ENCODE measurements at places on chromosomes 7 and 10.
A peak's percentile ranks its signal among the peaks of the same experiment; 100 is the strongest.

DNA sequence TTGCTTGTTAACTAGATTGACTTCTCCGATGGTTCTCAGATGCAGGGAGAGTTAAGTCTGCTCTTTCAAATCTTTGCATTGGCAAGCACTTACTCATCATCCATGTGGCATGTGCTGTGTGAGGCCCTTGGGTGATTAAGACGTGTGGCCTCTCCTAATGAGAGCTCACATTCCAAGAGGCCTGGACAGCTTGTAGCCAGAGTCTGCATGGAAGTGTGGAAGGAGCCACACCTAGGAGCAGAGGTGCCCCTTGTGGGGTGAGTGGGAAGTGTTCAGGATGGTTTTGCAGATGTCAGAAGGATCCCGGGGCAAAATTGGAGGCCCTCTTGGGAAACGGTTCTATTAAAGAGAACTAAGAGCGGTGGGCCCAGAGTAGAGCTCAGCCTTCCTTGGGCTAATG, 225.9 kb downstream of the PAXIP1 start:
- DNase-seq = peak; percentile 5

DNA sequence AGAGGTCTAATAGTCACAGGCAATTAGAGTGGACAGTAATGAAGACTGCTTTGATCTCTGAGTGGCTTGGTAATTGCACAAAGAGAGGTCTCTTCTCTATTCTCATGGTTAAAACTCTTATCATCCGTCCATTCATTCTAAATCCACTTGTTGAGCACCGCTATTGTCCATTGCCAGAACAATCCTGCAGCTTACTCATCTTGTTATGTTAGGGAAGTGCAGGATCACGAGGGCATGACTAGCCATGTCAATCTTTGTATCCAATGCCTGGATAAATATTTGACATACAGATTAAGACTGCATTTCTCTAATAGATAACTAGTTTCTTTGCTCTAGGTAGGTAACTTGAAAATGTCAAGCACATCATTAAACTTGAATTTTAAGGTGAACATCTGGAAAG, 14.9 kb downstream of the SFTPD start:
- no peak for DNase-seq

DNA sequence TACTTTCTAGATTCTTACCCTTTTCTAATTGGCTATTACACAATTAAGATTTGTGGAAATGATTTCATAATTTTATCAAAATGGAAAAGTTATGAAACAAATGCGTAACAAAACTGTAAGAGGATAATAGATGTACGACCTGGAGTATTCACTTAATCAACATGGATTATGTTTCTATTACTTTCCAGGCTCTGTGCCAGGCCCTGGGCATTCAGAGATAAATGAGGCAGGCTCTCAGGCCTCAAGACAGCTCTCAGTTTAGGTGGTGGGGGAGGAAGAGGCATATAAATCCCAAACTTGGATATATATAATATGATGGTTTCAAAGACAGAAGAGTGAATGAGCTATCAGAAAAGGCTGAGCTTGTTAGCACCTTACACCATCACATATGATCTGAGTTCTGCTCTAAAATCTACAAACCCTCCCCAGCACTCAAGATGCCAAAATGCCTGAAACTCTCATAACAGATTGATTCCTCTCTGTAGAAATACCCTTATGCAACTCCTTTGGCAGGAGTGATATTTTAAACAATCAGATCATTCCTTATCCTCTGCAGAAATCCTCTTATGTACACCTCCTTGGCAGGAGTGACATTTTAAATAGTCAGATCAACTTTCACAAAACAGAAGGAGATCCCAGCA, 42.5 kb downstream of the ACBD5 start:
- no peak for DNase-seq

- DNase-seq = no peak
Observed at GRCh38 chr10:68237173-68237572, 5.3 kb upstream of the ATOH7 start.

DNA sequence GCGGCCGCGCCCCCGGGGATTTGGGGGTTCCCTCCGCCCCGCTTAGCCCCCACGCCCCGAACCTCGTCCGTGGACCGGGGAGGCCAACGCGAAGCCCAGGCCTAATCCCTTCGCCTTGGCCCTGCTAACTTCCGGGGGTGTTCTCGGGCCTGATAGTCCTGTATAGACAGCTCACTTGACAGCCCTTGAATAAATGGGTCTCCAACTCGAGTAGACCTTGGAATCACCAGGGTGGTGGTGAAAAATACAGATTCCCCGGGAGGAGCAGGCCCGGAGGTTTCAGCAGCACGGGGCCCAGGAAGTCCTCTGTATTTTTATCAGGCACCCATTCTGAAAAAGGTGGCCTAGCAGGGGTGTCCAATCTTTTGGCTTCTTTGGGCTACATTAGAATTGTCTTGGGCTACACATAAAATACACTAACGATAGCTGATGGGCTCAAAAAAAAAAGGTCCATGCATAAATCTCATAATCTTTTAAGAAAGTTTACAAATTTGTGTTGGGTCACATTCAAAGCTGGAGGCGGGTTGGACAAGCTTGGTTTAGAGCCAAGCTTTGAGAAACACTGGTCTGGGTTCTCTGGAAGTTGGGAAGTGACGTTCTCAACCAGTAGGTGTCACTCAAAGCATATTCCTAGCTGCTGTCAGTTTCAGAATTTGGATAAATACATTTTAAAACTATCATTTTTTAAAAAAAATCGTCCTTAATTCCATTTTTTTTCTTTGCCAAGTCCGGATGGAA, 221.7 kb downstream of the PHTF2 start:
- peak; percentile 67 for DNase-seq

DNA sequence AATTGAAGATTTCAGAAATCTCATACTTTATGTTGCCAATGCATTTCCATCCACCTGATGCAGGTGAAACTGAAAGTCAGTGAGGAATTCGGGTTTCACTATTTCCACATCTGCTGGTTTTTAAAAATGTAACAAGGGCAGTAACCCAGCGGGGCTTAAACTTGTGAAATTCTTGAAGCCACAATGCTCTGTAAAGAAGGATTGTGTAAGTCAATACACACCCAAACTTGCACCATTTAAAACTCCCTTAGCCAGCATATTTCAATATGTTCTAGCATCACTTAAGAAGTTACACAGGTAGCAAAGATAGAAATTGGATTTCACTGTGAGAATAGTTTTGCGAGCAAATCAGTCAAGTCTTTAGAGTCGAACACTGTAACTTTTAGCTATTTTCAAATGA, 386.1 kb downstream of the PLXDC2 start:
- no peak for DNase-seq

DNA sequence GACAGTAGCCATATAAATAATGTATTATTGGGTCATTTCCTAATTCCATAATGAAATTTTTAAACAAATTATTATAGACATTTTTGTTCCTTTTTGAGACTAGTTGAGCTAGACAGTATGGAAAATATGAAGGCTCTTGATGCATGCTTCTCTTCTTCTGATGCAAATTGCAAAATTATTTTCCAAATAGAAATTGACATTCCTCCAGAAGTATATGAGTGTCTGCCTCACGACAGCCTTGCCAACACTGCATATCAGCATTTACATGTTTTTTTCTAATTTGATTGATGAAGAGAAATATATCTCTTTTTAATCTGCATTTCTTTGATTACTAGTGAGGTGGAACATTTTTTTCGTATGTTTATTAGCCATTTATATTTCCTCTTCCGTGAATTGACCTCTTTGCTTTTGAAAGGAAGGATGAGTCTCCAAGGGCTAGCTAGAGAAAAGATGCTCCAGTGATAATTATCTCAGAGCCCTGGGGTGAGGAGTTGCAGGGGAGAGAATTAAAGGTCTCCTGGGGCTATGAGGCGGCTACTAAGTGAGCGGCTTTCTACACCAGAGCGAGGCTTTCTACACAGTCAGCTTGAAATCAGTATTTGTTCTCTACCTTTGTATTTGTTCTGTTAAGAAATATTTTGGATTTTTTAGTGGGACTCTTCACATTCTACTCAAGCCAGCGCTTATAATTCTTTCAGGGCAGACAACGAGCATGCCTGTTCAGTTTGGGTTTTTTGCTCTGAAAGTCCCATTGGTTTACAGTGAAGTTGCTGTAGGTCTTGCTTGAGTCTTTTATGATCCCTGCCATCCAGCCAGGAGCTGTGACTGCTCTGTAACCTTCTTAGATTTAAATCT, 712.2 kb upstream of the GALNT17 start:
- no peak for DNase-seq

- no peak for DNase-seq
Observed at GRCh38 chr10:51510231-51510630, 189.2 kb downstream of the CSTF2T start.

- DNase-seq = no peak
Observed at GRCh38 chr10:124597846-124598165, 136.2 kb downstream of the LHPP start.

GRCh38 chr10:81969136-81969535, 94.1 kb downstream of the NRG3 start:
- no peak for DNase-seq

- no peak for DNase-seq
Observed at GRCh38 chr10:66746711-66747110, 179.1 kb upstream of the LRRTM3 start.

DNA sequence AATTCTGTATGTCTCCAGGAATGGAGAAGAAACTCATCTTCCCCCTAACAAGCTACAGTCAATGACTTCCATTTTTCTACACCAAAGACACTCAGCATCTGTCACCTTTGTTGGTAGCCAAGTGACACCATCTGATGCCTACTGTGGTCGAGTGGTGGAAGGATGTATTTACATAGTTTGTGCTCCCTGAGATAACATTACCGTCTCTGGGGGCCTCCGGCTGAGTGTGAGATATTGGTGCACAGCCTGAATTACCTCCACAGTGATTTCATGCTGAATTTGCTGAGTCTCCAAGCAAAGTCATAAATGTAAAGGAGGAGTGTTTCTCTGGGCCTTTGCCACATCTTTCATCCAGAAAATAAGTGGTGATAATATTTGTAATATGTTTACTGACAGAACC, 114.0 kb downstream of the GRID1 start:
- DNase-seq = no peak

All from LoVo (cell line).